ENCODE measurements at places on chromosomes 3 and 15.

DNA sequence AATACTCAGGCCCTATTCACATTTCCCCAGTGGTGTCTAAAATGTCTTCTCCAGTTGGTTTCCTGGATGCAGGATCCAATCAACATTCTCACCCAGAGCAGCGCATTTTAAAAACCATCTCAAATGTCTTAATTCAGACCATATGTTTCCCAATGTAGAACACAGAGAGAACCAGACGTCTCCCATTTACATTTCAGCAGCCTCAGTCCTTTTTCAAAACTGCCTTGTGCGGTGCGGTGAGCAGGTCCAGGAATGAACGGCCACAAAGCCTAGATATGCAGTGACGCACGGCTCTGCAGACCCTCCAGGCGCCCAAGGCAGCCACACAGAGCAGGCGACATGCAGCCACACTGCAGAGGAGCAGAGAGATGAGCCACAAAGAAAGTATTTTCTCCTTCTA, 66.1 kb upstream of the MEX3B start:
- DNase-seq = no peak

- peak; percentile 40 for DNase-seq
These were observed 18.7 kb upstream of the HDAC11 start for GRCh38 chr3:13461169-13462124.

- DNase-seq = no peak
These were observed 63.7 kb downstream of the EDEM1 start for GRCh38 chr3:5251196-5251583.

DNA sequence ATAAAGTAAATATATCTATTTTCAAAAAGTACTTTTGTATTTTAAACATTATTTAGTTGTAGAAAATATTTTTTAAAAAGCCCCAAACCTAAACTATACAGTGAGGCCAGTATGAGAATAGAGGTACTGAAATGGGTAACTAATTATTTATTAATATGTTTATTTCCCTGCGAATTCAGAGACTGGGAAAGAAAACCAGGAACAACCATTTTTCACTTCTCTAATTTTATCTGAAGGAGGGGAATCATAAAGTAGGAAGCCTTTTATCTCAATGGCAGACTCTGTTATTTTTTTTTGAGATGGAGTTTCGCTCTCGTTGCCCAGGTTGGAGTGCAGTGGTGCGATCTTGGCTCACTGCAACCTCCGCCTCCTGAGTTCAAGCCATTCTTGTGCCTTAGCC, 63.6 kb upstream of the TRAK1 start:
- DNase-seq = no peak

DNA sequence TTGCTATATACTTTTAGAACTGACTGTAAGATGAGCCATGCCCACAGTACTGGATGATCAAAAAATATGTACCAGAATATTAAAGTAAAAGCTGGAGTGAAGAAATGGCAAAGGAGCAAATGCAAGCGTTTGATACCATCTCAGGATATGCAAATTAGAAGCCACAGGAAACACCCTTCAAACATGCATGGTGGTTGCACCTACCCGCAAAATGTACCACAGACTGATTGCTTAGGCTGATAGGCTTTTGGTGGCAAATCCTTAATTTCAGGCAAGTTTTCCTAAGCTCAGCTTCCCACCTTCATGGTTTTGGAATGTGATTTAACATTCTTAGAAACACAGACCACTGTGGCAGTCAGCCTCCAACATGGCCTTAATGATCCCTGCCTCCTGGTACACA, 149.0 kb downstream of the PDZRN3 start:
- no peak for DNase-seq

GRCh38 chr15:58441376-58442070, 9.7 kb downstream of the LIPC start:
- no peak for DNase-seq

DNA sequence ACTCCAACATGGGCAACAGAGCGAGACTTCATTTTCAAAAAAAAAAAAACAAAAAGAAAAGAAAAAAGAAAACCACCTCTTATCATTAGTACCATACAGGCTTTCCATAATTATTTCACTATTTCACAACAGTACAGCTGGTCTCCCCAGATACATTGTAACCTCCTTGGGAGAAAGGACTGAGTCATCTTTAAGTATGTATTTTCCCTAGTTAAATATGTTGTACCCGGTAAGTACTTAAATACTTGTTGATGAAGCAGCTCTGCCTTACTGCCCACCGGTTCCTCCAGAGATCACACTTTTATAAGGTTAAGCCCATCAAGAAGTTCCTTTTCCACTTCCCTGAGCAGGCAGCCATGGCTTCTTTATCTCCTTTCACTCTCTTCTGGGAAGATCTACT, 789.5 kb upstream of the CFAP20DC start:
- no peak for DNase-seq

DNA sequence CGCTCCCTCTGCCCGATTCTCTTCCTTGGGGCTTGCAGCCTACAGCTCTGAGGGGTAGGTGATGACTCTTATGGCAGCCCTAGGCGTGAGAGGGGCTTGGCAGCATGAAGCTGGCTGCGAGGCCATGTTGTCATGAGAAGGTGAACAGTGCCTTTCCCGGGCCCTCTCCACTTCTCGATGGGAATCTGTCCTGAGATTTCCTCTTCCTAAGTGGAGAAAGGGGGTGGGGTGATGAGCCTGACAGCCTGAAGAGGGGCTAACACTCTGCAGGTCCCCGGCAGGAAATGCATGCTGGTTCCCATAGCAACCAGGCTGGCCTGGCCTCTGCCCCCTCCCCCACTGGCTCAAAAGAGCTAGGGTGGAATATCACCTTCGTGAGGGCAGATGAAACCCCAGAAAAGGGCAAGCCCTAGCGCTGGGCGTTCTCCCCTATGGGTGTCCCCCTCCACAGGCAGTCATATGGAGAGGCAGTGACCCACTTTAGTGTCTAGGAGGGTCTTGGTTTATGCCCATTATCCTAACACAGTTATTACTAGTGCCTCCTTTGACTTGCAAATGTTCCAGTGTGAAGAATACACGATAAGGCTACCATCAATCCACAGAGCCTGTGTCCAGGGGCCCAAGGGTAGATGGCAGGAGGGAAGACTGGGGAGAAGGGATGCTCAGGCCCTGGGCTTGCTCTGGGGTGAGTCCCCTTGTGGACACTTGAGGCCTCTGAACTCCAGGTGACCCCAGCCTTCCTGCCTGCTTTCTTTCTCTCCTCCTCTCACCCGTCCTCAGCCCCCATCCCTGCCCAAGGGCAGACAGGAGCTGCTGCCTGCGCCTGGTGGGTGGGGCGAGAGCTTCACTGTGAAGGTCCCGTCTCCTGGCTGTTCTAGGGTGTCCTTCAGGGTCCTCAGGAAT, 13.2 kb downstream of the EPHB3 start:
- DNase-seq = no peak

DNA sequence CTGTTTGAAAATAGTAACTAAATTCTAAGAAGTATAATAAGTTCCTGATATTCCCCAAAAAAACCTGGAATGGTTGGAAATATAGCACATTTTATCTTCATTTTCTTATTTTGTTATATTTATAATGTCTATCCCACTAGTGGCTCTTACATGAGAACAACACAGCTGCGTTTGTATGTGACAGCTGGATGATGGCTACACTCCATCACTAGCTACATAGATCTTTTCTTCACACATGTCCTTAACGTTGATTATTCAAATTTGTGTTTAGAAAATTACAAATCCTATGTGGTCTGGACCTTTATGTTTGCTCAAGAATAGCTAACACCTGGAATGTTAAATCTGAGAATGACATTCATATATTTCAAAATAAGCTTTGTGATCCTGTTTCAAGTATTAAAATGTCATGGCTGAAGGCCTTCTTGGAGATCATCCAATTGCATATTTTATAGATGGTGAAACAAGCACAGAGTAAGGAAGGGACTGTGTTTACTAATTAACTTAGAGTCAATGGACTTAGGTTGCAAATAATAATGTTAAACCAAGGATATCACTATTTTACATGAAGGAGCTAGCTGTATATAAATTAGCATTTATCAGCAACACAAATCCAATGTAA, 60.8 kb downstream of the ATP13A5 start:
- no peak for DNase-seq

DNA sequence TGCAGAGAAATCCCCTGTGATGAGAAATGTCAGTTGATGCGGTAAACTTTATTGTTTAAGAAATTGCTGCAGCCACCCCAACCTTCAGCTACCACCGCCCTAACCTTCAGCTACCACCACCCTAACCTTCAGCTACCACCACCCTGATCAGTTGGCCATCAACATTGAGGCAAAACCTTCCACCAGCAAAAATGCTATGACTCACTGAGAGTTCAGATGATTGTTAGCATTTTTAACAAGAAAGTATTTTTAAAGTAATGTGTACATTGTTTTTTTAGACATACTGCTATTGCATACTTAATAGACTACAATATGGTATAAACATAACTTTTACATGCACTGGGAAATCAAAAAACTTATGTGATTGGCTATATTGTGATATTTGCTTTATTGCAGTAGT, 30.0 kb downstream of the U2SURP start:
- no peak for DNase-seq

DNA sequence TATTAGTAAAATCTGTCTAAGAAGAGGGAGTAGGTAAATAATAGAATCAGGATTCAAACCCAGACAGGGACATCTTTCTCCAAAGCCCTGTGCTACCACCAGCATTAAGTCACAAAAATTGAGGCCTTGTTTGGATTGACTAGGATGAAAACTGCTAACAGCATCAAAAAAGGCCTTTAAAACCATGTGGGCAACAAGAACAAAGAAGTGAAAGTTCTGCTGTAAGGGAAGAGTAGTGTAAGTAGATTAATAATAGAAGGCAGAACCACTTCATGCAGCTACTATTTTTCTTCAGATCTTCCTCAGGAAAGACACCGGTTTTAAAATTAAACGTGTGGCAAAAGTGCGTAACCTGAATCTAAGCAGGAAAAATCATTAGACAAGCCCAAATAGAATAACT, 15.3 kb upstream of the KBTBD12 start:
- DNase-seq = no peak

GRCh38 chr15:62453981-62454380, 288.9 kb upstream of the C2CD4B start:
- no peak for DNase-seq

DNA sequence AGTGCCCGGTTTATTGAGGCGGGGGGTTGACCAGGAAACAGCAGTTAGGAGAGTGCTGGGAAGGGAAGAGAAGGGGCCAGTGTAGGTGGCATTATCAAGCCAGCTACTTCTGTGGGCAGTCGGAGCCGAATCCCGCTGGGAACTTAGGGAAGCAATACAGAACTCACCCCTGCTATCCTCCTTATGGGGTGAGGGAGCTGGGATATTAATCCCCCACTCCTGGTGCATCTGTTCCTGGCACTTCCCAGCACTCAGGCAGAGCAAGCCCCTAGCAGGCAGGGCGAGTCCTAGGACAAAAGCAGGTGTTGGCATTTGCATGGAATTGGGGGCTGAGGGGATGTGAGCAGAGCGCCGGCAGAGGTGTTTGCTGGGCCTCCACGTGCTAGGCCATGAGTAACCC, 48.6 kb downstream of the SMAD6 start:
- no peak for DNase-seq

DNA sequence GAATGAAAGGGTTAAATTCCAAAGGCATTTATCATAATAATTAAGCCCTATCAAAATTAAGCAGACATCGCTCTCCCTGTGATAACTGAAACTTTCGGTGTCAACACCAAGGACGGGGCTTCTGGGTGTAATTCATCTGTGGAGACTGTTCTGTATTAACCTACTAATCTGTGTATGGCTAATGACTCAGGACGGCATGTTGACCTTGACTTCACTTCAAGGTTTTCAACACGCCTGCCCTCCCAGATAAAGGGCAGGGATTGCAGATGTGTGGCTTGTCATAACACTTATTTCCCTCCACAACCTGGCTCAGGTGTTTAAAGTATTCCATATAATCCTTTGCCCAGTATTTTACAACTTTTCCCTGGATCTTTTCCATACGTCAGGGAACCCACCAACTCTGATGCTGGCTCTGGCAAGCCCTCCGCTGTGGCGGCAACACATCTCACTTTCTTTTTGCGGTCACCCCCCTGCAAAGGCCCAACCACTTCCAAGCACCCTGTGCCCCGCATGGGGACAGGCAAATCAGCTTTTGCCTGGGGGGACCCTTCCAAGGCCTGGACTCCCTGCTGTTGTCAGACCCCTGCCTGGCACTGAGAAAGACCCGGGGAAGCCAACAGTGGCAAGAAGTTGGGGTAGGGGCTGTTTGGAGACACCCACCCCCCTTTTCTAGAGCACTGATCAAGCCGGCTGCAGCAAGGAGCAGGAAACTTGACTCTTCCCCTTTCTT, 93.2 kb upstream of the MEF2A start:
- no peak for DNase-seq

- no peak for DNase-seq
These were observed 6.9 kb upstream of the NFKBIZ start for GRCh38 chr3:101842245-101842934.

GRCh38 chr3:54957711-54958110, 29.9 kb upstream of the LRTM1 start:
- DNase-seq = no peak

GRCh38 chr3:135368781-135369180, 573.7 kb downstream of the EPHB1 start:
- no peak for DNase-seq

- DNase-seq = no peak
These were observed 20.4 kb downstream of the H1-8 start for GRCh38 chr3:129563332-129563731.

DNA sequence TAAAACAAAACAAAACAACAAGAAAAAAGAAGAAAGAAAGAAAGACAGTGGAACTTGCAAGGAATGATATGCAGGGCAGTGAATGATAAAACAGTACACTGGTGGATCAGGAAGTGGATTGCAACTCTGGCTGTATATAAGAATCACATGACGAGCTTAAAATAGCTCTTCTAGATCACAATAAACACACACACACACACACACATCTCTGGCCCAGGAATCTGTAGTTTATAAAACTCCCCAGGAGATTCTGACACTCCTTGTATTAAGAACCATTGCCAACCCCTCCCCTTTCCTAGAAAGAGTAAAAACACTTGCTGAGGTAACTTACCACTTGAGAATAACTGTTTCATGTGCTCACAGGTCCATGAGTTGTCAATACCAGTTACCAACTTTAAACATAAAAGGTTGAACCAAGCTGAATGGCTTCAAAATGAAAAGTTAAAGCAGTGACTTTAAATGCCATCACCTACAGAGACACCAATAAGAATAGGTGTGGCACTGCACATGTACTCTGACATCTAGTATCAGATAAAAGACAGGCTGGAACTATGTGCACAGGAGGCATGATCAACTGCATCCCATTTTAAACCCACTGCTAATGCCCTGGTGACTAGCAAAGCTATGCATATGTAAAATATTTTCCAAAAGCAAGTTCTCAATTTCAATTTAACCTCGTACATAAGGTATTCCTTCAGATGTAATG, 3.9 kb downstream of the CPOX start:
- DNase-seq = no peak

GRCh38 chr3:126522363-126522788, 1.6 kb upstream of the CHST13 start:
- DNase-seq = peak; percentile 14

GRCh38 chr3:72630327-72630968, 217.8 kb downstream of the SHQ1 start:
- DNase-seq = no peak

DNA sequence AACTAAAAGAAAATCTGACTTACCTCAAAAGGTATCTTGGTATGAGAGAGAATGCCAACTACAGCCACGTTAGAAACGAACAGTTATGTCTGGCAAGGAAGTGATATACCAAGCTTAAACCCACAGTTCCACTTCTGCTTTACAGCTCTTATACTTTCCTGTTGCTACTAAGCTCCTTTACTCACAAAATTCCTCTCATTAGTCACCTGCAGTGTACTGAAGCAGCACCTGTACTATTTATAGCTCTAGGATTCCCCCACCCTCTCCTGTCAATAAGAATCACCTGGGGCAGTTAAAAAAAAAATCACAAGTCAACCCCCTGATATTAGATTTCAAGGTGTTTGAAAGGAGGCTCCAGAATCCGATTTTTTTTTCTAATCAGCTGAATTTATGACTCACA, 2.9 kb upstream of the TMEM266 start:
- no peak for DNase-seq
